ENCODE measurements at places on chromosomes 5 and 9. TPM values are rescaled to one million over a fixed set of nuclear protein-coding genes. Genes with fewer than 3 reads are reported as not detected.

MEGF10 gene
- total RNA-seq, result not detected

ALDH1A1 gene
- 8.8 TPM for total RNA-seq

TAF11L5 gene
- total RNA-seq, result not detected

TAL2 gene
- total RNA-seq, result not detected

TMEFF1 gene
- total RNA-seq, result 0.49 TPM

NTMT1 gene
- 27.6 TPM for total RNA-seq

FBXL7 gene
- total RNA-seq, result 12.6 TPM

EQTN gene
- not detected for total RNA-seq

BHMT gene
- not detected for total RNA-seq

CCDC187 gene
- total RNA-seq, result not detected

TAF1L gene
- not detected for total RNA-seq

PCDHGA9 gene
- 4.1 TPM for total RNA-seq

PRRT1B gene
- total RNA-seq, result not detected

CYSRT1 gene
- total RNA-seq, result 0.49 TPM

CMYA5 gene
- total RNA-seq, result 1.7 TPM

IL33 gene
- 73.9 TPM for total RNA-seq

C5 gene
- 13.8 TPM for total RNA-seq

RASEF gene
- 0.41 TPM for total RNA-seq

SPATA31E1 gene
- not detected for total RNA-seq

MAST4 gene
- total RNA-seq, result 16.8 TPM

YIPF5 gene
- total RNA-seq, result 83.9 TPM

DNAJC18 gene
- total RNA-seq, result 9.9 TPM

ANKS6 gene
- 13.8 TPM for total RNA-seq

ACTBL2 gene
- total RNA-seq, result not detected
